Panc1 (cell line): ENCODE measurements at places on chromosomes 11 and 22. TPM values are rescaled to one million over a fixed set of nuclear protein-coding genes. Genes with fewer than 3 reads are reported as not detected.

DNA sequence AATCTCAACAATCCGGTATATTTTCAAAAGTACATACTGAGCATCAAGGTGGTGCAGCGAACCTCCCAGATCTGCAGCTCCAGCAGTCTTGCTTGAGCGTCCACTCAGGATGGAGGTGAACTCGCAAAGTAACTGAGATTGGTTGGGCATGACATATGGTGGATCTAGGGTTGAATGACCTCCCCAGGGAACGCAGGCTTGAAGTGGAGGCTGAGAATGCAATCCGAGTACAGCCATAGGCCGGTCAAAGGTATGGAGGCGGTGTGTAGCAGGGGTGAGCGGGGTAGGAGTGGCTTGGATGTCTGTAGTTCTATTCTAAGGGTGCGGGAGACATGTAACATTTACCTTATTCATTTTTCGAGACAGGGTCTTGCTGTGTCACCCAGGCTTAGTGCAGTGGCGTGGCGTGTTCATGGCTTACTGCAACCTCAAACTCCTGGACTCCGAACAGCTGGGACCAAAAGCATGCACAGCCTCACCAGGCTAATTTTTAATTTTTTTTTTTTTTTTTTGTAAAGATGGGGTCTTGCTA is 631 bp upstream of the C22orf39 start:
- no peak for DNase-seq

The EMID1 gene
- total RNA-seq, result 1.1 TPM

- no peak for DNase-seq
These were observed at the start of gene OR4D9 for GRCh38 chr11:59510941-59511589. OR4D9 (plus strand) TSS chr11:59511539; CDS start chr11:59514913, 3,374 bp downstream.

The POTEH gene
- not detected for total RNA-seq

- no peak for DNase-seq
These were observed 3.3 kb downstream of the POLD4 start for GRCh38 chr11:67349928-67350465.

- DNase-seq, result no peak
These were observed 17.4 kb downstream of the SLC37A2 start for GRCh38 chr11:125080531-125080911.

The LARGE2 gene
- 1.4 TPM for total RNA-seq

DNA sequence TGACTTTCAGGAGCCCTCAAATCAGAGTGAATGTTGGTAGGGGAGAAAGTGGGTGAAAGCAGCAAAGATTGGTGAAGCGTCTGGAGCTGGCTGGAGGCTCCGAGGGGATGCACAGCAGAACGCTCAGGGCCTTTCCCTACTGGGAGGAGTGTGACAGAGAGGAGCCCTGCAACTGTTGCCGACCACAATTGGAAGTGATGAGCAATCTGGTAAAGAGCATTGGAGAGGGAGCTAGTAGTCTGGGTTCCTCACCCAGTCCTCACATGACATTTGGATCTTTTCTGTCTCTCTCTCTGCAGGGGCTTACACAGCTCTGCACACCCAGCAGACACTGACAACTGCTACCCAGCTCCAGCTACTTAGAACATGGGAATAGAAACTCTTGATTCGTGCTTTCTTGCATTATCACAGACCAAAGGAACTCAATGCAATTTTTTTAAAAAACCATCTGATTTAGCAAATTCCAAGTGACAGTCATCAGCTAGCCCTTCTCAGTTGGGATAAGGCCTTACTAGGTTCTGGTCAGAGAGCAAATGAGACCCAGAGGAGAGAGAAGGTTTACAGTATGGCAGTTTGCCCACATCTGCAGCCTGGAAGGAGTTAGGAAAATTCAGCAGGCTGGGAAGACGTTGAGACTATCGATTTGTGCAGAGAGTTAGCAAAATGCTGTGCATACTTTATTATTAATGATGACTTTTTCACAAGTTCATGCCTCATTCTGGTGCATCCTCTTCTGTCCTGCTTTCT is 278.0 kb upstream of the PLET1 start:
- no peak for DNase-seq

- DNase-seq, result no peak
These were observed 3.1 kb downstream of the VEGFB start for GRCh38 chr11:64237484-64237951.

The CFAP300 gene
- 6.4 TPM for total RNA-seq

GRCh38 chr22:21443057-21443734 is 24.0 kb upstream of the TMEM191C start:
- no peak for DNase-seq

DNA sequence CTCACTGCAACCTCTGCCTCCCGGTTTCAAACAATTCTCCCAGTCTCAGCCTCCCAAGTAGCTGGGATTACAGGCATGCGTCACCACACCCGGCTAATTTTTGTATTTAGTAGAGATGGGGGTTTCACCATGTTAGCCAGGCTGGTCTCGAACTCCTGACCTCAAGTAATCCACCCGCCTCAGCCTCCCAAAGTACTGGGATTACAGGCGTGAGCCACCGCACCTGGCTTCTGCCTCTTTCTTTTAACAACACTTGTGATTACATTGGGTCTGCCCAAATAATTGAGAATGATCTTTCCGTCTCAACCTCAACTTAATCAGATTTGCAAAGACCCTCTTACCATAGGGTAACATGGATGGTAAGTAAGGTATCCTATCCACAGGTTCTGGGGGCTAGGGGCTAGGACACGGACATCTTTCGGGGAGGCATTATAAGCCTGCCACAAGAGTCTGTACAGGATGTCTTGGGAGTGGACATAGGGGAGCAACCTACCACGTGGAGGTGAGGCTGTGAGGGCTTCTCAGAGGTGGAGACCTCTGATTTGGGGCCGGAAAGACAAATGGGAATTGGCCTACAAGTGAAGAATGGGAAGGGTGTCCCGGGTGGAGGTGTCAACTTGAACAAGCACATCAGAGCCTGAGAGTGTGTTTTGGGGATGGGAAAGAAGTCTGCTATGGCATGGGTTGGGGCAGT is 2.7 kb upstream of the CBX6 start:
- DNase-seq, result no peak

DNA sequence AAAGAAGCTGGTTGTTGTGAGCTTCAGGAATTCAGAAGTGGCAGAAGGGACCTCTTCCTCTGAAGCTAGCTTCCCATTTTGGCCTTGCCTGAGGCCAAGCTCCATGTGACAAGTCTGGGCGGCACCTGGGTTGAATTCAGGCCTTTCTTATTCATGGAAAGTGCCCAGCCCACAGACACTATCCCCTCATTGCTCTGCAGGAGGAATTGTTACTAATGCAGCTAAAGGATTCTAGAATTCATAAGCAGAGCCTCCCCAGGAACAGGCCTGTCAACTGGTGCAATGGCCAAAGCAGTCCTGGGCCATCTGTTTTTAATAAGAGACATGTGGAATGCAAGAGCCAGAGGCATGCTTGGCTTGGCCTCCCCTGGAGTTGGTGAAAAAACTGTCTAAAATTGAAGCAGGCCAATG is 71.4 kb downstream of the SLC1A2 start:
- DNase-seq, result no peak

GRCh38 chr22:23552573-23552972 is 27.5 kb downstream of the IGLL1 start:
- no peak for DNase-seq

The F2 gene
- 0.64 TPM for total RNA-seq

DNA sequence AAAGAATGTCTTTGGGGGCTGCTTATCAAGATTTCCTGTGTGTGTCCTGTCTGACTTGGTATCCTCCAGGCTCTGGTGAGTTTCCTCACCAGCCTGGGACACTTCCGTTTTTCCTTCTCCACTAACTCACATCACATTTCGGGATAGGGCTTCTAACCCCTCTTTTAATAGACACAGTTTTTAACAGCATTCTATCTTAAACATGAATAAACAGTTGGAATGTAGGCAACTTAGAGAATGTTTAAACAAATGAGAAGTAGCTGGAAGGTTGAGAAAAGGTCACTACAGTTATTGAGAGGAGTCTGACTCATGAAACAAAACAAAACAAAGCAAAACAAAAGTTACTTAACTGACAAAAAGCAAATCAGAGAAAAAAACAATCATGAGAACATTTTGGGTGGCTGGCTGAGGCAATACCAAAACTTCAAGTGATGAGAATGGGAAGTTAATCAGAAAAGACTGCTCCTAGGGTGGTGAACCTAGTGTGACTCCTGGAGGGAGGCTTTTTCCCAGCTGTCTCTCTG is 64.7 kb upstream of the CTSC start:
- DNase-seq, result no peak

DNA sequence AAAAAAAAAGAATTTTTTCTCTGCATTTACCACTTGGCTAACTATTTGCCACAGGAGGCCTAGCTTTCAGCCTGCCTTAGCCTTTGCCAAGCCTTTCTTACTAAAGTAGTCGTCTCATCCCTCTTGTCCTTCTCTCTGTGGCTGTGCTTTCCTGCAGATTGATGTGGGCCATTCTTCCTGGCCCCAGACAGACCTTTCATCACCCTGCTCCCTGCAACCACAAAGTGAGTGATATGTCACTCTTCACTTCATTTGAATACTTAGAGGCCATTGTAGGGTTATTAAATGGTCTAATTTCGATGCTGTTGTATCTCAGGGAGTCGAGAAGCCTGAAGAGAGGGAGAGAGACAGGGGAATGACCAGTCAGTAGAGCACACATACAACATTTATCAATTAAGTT is 37.6 kb downstream of the ART5 start:
- DNase-seq, result no peak

The TRPM5 gene
- total RNA-seq, result 0.08 TPM

The MIAT gene
- 0.33 TPM for total RNA-seq

DNA sequence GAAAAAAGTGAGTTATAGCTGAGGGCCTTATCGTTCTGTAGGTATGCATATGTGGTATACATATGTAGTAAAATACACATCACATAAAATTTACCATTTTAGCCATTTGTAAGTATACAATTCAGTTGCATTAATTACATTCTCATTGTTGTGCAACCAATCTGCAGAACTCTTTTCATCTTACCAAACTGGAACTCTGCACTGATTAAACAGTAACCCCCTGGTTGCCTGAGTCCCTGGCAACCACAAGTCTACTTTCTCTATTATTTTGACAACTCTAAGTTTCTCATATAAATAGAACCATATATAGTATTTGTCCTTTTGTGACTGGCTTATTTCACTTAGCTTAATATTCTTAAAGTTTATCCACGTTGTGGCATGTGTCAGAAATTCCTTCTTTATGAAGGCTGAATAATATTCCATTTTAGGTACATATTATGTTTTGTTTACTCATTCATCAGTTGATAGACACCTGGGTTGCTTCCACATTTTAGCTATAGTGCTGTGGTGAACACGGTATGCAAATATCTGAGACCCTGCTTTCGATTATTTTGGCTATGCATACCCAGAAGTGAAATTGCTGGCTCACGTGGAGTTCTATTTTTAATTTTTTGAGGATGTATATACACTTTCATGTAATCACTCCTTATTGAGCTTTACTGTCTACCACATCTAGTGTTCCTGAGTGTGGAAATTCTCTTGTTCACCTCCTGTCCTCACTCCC is 1.6 kb upstream of the DDX10 start:
- DNase-seq, result no peak

- no peak for DNase-seq
These were observed 60.4 kb downstream of the MCHR1 start for GRCh38 chr22:40739721-40740120.

- DNase-seq, result no peak
These were observed 64.1 kb upstream of the BID start for GRCh38 chr22:17838180-17838865.

GRCh38 chr22:44703255-44703870 is 1.4 kb downstream of the PRR5 start:
- DNase-seq, result no peak

DNA sequence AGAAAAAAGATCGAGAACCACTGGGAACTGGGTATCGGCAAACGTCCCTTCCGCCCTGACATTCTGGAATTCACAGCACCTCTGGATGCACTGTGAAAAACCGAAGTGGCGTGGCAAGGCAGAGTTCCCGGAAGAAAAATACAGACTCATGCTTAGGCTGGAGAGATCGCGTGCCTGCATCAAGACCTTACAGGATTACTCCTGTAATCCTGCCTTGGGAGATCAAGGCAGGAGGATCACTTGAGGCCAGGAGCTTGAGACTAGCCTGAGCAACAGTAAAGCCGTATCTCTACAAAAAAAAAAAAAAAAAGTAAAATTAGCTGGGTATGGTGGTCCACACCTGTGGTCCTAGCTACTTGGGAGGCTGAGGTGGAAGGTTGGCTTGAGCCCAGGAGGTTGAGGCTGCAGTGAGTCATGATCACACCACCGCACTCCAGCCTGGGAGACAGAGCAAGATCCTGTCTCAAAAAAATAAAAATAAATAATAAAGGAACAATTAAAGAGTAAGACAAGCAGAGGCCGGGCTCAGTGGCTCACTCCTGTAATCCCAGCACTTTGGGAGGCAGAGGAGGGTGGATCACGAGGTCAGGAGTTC is 19.9 kb upstream of the TEF start:
- no peak for DNase-seq

The TCIRG1 gene
- total RNA-seq, result 158 TPM
